Left renal cortex interstitium (tissue), 4 donors: ENCODE measurements at places on chromosomes 13 and 19.

GRCh38 chr19:44943801-44944249 lies 1.8 kb downstream of the APOC4 start:
- no peak for DNase-seq

DNA sequence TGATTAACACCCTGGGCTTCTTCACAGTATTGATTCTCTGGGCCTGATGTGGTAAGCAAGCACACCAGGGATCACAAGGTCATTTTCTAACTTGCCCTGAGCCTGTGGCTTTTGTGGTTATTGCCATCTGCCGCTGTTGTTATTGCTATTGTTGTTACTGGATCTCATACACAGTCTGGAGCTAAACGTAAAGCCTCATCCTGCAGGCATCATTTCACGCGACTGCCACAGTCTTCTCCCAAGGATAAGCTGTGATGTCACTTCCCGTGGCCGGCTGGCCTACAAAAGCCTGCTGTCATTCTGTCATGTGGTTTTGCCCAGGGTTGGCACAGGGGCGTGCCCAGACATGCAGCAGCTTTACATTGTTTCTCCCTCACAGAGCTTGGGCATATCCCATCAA lies 154.0 kb upstream of the GPR12 start:
- no peak for DNase-seq

- no peak for DNase-seq
Measured at GRCh38 chr13:23644126-23644419, 73.9 kb downstream of the TNFRSF19 start.

DNA sequence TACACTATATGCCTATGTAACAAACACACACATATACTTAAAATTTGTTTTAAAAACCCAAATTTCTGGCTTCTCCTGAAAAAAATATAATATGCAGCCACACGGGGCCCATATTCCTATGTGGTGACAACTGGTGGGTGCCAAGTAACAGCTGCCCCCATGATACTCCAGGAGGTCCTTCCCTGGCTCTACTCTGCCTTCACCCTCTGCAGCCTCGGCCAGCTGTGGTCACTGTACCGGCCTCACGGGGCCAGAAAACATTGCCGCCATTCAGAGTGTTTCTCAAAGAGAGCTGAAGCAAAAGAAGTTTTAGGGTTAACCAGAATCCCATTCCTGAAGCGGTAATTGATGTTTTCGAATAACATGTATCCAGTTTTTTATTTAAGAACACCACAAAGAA lies 32.6 kb upstream of the POP4 start:
- DNase-seq: no peak

DNA sequence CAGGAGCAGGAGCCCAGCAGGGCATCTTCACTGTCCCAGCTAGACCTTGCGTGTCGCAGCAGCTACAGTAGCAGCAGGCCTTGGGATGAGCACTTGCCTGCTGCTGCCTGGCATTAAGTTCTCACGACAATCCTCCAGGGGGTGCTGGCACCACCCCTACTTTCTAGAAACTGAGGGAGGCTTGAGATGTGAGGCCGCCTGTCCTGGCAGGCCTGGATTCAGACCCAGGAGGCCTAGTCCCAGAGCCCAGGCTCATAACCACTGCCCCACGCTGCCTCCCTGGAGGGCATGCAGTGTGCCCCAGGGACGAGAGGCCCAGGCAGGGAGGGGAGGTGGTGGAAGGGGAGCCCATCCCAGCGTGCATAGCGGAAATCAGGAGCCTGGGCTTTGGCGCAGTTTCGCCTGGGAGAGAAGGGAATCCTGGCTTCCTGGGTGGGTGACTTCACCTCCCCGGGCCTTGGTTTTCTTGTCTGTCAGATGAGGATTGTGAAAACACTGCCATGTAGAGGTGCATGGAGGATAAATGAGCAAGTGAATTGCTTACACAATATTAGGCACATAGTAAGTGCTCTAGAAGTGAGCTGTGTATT lies 26.1 kb downstream of the PPP5C start:
- DNase-seq: no peak

DNA sequence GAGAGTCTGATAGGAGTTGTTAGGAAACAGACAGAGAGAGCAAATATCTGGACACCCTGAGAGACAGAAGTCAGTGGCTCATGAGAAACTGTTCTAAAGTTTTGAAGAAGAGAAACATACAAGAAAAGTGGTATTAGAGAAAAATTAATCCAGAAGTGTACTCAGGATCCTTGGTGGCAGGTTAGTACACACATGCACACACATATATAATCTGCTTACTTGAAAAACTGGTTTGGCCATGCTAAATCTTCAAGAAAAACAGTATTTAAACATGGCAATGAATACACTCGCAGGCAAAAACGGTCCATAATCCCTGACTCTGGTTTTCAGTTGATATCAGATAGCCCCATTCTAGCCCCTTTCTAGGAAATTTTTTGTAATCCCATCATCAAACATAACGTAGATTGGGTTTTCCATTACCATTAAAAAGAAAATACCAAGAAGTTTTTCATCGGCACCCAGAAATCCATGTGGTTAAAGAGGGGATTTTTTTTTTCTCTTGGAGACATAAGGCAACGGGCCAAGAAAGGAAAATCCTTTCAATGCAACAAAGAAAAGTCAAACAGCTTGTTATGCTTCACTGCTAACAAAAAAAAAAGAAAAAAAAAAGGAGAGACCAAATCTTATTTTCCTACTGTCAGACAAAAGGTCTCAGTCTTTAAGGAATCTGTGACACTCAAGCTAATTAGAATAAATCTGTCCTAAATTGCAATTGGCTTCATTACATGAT lies 178.0 kb upstream of the MIR17HG start:
- no peak for DNase-seq

DNA sequence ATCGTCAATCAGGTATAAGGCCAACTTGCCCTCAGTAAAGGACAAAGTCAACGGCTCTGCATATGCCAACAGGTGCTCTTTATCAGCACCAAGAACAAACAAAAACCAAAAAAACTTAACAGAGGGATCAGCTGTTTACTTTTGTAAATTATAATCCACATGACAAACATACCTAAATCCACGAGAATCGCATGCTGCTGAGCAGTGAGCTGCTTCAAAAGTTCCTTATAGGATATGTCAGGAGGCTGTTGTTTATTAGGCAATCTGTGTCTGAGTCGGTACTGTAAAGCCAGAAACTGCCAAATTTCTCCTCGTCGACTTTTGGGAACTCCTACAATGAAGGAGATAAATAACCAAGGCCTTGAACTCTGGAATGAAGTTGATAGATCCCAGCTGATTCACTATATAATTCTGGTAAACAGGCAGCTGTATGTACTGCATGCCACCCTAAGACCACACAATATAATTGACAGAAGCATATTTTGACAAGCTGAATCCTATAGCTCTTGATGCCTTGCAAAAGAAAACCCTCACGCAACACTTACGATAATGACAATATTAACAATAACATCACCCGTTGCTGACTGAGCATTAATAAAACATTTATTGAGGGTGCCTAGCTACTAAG lies 179.8 kb downstream of the TBC1D4 start:
- DNase-seq: no peak

- no peak for DNase-seq
Measured at GRCh38 chr13:29753618-29754472, 96.6 kb downstream of the UBL3 start.

GRCh38 chr19:46766569-46767317 lies 20.5 kb upstream of the STRN4 start:
- no peak for DNase-seq

DNA sequence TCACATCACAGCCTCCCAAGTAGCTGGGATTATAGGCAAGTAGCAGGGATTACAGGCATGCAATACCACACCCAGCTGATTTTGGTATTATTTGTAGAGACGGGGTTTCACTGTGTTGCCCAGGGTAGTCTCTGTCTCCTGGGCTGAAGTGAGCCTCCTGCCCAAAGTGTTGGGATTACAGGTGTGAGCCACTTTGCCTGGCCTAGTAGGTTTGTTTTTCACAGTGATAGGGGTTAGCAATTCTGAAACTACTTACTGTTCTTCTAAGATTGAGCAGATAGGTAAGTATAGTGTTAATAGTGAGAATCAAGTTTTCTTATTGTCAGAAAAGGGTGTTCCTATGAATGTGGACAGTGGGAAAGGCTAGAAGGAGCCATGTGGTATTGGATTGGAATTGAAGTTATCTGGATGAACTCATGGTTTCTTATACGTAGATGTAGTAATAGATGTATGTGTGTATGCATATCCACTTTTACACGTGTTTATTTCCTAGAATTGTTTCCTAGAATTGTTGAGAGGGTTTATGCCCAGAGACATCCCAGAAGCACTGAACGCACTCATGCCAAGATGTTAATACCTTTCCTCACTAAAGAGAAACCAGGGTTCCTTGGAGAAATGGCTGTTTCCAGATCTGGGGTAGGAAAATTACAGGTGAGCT lies 49.1 kb downstream of the SAE1 start:
- DNase-seq: no peak

GRCh38 chr13:31236211-31236786 lies 36.5 kb downstream of the B3GLCT start:
- DNase-seq: no peak
